ENCODE measurements at places on chromosomes 12 and 14.

DNA sequence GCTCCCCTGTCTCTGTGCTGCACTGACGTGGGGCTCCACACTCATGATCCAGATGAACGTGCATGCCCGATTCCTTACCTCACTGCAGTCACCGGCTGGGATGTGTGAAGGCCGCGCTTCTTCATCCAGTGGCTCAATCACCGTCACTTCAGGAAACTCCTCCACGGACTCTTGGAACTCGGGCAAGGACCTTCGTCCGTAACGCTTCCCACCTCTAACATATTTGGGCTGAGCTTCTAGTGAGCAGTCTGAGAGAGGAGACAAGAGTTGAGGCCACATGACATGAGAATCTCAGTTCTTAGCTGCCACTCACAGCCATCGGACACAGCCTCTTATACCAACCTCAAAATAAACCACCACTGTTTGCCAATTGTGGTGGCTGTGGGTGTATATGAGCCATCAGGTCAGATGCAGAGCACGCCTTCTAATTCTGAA, 38.3 kb downstream of the NIN start:
- no peak for DNase-seq

DNA sequence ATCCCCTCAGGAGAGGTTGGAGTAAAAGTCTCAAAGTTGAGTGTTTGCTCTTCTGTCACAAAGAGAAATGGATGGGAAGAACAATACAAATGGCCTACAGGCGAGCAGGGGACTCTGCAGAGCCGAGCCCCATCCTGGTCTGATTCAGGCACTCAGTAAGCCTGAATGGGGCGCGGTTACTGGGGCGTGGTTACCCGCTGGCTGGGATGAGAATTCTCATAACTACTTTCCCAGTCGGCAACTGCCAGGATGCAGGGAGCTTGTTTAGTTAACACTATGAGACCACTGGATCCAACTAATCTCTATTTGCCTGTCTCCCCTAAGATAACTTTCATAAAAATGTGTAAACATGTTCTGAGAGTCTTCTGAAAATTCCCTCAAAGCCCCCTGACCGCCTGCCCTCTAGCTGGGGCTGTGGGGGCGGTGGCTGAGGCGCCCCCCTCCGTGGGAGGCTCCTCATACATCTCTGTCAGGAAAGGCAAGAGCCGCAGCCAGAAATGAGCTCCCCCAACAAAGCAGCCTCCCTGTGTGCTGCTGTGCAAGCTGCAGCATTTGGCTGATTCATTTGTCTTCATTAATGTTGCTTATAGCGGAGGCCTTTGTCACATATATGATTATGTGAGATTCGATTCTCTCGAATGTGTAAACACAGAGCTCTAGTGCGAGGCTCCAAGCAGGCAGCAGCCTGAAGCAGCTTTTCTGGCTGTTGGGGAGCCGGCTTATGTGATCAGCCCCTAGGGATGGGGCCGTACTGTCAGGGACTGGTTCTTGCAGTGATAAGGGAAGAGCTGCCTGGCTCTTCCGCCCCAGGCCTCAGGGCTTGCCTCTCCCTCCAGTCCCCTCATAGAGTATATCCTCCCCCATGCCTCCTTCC, 126.1 kb upstream of the ARHGAP5 start:
- DNase-seq, result no peak

DNA sequence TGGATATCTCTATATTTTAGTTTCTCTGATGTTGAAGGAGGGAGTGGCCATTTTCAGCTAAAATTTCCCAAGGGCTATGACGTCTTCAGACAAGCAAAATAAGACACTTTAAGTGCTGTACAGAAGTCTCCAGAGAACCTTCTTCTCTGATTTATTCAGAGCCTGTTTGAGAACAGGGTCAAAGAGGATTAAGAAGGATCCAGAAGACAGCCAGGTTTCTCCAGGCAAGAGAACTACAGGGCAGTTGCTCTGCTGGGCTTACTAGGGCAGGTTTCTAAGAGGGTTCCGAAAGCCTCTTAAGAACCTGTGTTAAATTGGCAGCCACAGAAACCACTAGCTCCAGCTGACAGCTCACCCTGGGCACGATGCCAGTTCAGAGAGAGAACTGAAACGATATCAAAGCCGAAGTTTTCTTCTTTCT, 1.2 kb downstream of the MGP start:
- DNase-seq, result no peak

- no peak for DNase-seq
These were observed 1325.7 kb downstream of the SLC16A7 start for GRCh38 chr12:60921541-60921940.

GRCh38 chr12:12046401-12046800, 24.3 kb upstream of the BCL2L14 start:
- no peak for DNase-seq

- DNase-seq, result no peak
These were observed 10.4 kb downstream of the MSI1 start for GRCh38 chr12:120358412-120359100.

GRCh38 chr14:93333631-93334103, 831 bp upstream of the BTBD7 start:
- no peak for DNase-seq

GRCh38 chr12:89949457-89950195, 241.0 kb upstream of the ATP2B1 start:
- no peak for DNase-seq

GRCh38 chr14:50790589-50790988, 40.4 kb downstream of the NIN start:
- DNase-seq, result no peak

DNA sequence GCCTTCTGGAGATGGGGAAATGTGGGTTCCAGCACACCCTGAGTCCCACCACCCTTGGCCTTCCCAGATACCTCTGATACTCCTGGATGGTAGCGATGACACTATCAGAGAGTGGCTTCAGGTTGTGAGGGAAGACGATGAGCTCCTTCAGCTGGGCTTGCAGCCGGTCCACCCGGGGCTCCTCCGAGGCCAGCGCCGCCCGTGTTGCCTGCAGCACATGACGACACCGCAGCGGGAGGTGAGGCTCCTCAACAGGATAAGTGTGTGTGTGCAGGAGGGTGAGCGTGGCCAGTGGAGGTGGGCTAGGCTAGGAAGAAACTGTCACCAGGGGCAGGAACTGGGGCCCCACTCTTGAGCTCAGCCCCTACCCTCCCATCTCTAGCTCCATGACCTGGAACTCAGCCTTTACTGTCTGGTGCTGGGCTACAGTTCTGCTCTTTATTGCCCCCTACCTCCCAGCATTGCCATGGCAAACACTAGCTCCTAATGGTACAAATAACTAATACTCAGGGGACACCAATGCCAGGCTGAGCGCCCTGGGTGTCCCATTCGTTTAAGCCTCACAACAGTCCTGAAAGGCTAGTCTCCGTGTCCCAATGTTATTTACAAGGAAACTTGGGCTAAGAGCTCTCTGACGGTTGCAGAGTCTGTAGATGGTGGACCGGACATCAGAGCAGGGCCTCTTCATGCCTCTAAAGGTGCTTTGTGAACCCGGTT, 64.1 kb downstream of the SYNE3 start:
- no peak for DNase-seq

- DNase-seq, result no peak
These were observed 80.8 kb downstream of the TMTC1 start for GRCh38 chr12:29702972-29703371.

DNA sequence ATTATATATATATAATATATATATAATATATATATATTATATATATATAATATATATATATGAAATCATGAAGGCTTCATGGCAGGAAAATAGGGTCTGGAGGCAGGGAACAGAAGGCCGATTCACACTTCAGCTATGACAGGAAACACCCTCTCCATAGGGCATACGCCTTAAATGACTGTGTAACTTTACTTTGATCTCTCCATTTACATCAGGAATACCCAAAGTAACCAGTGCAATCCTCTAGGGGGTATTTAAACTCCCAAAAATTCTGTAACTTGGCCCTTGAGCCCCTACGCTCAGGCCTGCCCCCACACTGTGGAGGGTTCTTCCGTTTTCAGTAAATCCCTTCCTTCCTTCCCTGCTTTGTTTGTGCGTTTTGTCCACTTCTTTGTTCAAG, 40.4 kb upstream of the PPP2R5C start:
- no peak for DNase-seq

- no peak for DNase-seq
These were observed 386.3 kb upstream of the TBX3 start for GRCh38 chr12:115070313-115070712.

DNA sequence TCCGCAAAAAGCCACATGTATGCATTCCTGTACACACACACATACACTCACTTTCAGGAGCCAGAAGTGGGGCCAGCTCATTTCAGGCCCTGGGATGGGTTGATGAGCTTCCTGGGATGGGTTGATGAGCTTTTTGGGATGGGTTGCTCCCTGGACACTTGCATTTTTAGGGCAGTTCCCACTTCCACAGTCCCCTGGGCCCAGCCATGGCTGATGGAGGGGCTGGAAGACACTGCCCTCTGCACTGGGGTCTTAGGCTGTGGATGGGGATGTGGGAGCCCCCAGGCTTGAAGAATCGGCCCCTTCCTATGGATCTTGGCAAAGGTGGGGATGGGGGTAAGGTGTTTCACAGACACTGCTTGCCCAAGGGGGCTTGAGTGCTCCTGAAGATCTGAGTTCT, 12.7 kb downstream of the ACVRL1 start:
- DNase-seq, result no peak

DNA sequence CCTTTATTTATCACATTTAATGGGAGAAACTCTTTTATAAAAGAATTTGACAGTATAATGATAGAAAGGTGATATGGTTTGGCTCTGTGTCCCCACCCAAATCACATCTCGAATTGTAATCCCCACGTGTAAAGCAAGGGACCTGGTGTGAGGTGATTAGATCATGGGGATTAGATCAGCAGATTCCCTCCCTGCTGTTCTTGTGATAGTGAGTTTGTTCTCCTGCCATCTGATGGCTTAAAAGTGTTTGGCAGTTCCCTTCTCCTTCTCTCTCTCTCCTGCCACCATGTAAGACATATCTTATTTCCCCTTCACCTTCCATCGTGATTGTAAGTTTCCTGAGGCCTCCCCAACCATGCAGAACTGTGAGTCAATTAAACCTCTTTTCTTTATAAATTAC, 1110.3 kb downstream of the FLRT2 start:
- no peak for DNase-seq

- DNase-seq, result no peak
These were observed 22.2 kb downstream of the DAD1 start for GRCh38 chr14:22566845-22567244.

DNA sequence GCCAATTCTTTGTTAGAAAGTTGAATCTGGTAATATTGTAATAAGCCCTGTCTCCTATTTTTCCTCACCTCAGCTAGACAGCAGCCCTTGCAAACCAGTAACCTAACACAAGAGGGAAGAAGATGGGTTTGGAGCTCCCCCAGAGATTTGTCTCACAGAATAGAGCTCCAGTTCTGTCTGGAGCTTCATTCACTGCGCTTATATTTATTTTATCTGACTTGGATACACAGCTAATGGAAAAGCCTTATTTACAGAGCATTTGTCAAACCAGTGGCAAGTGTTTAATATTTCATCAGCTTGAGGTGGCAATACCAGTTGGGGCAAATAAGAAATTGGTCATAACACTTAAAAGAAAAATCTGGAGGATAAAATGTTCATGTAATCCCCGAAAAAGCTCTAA, 1094.0 kb downstream of the FSCB start:
- DNase-seq, result no peak

DNA sequence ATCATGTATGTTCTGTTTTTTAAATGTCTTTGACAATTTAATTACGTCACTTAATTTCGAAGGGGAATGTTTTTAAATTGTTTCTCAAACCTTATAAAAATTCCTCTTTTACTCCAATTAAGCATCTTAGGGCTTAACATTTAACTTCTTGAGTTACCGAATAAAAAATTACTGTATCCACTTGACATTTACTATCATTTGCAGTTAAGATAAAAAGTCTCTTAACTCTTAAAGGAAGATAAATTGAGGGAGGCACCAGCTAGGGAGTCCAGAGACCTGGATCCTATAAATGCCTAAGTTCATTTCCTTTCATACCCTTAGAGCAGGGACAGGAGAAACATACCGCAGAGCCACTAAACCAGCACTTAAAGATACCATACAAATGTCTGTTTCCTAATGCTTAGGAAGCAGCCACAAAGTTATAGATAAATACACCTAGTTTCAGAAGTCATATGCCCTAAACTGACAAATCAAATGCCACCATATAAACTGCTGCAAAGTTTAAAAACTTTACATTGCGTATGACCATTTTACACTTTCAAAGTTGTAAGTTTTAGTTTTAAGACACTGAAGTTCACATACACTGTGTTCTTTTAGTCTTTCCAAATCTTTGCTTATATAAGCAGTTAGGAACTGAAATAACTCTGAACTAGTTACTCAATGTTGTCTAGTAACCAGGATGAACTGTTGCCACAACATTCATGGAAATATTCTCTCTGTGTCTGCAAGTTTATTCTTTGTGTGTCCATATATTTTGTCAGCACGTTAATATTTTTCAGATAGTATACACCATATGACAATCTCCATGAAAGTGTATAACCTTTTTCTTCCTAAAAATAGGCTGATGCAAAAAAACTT, 71.2 kb downstream of the GALNT4 start:
- no peak for DNase-seq

- DNase-seq, result no peak
These were observed 142.3 kb downstream of the FUT8 start for GRCh38 chr14:65554837-65555236.

GRCh38 chr14:55807053-55807880, 227.3 kb downstream of the KTN1 start:
- no peak for DNase-seq

- no peak for DNase-seq
These were observed 6.9 kb upstream of the IGFBP6 start for GRCh38 chr12:53090554-53090953.

DNA sequence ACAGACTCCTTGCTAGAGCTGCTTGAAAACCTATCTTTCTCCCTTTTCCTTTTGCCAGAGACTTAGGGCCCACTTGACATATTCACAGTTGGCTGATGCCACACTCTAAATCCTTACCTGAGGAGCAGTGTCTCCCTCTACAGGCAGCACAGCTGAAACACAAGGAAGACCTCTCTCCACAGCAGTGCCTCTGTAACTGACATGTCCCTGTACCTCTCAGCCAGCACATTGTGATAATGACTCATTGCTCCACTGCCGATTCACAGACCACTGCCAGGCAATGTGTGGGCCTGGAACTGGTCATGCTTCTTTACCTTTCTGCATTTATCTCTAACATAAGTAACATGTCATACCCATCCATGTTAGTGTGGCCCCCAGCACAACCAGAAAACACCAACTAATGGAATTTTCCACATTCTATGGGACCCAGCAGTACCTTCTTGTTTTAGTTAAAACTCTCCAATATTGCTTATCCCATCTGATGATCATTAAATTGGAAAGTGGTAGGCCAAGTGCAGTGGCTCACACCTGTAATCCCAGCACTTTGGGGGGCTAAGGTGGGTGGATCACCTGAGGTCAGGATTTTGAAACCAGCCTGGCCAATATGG, 56.5 kb downstream of the GTF2A1 start:
- DNase-seq, result peak; percentile 28

DNA sequence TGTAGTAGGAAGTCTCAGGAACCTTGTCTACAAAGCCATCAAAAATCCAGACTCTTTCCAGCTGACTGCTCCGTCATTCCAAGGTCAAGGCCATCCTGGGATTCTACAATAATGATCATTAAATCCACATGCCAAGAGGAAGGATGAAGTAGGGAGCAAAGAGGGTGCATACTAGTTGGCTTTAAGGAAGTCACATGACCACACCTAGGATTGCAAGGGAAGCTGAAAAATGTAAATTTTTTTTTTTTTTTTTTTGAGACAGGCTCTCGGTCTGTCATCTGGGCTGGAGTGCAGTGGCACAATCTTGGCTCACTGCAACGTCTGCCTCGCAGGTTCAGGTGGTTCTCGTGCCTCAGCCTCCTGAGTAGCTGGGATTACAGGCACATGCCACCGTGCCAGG, 7.3 kb upstream of the MRPL42 start:
- DNase-seq, result no peak
